ENCODE measurements at places on chromosomes 16 and 17. TPM values are rescaled to one million over a fixed set of nuclear protein-coding genes. Genes with fewer than 3 reads are reported as not detected.

The CACNA1H gene
- total RNA-seq, result 2.0 TPM

The PYDC1 gene
- total RNA-seq, result not detected

The ELMO3 gene
- total RNA-seq, result 0.48 TPM

The KRT24 gene
- not detected for total RNA-seq

The CD19 gene
- total RNA-seq, result not detected

The OR2C1 gene
- total RNA-seq, result not detected

The OR1G1 gene
- total RNA-seq, result not detected

The CBX2 gene
- 27.2 TPM for total RNA-seq

The TOM1L1 gene
- 54.9 TPM for total RNA-seq

The TEX14 gene
- total RNA-seq, result 0.19 TPM

All from A172 (cell line).